ENCODE measurements at places on chromosomes 1 and 21.

DNA sequence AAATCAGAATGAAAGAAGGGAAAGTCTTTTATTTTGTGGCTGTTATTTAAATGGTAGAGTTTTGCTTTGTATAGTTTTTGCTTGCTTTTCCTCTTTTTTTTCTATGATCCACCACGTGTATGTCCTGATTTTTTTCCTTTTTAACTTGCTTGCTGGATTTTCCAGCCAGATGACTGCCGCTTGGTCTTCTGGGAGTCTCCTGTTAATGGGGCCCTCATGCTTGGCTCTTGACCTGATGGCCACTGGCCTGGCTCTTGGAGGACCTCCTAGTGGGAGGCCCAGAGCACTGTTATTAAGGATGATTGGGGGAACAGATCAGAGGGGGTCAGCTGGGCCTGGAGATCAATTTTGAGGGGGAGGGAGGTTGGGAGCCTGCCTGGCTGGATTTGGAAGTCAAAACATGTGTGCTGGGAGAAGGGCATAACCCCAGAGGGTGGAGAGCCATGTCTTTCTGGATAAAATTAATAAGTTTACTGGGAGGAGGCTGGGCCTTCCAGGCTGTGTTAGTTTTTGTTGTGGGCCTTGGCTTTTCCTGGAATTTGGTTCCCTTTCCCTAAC lies 1.2 kb downstream of the FGGY start:
- DNase-seq = no peak

DNA sequence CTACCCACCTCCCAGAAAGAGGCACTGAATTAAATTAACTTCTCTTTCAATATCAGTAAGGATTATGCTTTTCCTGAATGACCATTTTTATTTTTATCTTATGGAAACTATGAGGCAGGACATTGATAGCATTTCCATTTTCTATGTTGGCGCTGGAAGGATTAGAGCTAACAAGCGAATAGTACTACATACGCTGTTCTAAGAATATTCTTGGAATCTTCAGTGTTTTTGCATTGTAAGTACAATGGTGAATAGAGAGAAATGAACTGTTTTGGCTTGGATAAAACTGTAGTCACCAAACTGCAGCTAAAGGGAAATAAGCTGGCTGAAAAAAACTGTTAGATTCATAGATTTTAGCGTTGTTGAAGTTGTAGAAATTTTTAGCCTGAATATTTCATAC lies 779.0 kb upstream of the ADGRL4 start:
- no peak for DNase-seq

GRCh38 chr1:26692793-26693490 lies 2.9 kb upstream of the ARID1A start:
- peak; percentile 90 for DNase-seq

DNA sequence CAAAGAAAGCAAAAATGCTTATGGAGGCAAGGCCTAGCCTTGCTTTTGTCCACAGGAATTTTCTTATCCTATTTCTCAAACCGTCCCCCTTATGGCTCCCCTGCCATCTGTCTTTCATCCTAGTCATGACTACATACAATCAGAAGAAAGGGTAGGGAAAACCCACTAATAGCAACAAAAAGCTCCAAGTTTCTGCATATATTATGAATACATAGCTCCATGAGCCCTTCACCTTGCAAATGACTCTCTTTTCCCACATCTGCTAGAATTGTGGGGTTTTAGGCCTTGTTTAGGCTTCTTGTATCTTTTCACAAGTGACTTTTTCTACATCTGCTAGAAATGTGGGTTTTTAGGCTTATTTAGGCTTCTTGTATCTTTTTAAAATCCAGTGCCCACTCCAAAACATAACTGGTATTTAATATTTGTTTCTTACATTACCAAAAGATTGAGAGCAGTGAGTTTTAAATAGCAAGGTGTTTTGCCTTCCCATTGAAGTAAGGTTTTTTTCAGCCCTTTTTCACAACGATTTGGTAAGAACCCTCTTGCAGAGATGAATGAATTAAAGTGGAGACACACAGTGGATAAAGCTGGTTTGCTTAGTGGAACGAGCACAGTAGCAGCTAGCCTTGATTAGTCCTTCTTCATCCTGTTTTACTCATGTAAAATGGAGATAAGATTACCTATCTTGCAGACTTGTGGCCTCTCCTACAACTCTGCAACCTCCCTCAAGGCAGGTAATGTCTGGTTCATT lies 4.4 kb downstream of the GADD45A start:
- no peak for DNase-seq

DNA sequence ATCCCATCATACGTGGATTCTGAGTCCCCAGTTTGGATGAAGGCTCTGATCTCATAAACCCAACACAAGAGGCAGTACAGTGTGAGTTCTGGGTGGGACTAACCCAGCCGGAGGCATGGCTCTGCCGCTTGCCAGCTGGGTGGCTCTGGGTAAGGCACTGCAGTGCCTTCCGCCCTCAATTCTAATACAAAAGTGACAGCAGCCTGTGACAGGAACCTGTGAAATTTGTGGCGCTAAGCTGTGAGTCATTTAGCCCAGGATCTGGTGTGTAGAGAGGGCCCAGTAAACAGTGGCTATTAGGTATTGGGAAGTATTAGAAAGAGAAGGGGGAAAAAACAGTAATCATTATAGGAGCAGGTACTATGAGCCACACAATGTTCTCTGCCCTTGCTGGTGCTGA lies 23.3 kb downstream of the HSPG2 start:
- DNase-seq = no peak

DNA sequence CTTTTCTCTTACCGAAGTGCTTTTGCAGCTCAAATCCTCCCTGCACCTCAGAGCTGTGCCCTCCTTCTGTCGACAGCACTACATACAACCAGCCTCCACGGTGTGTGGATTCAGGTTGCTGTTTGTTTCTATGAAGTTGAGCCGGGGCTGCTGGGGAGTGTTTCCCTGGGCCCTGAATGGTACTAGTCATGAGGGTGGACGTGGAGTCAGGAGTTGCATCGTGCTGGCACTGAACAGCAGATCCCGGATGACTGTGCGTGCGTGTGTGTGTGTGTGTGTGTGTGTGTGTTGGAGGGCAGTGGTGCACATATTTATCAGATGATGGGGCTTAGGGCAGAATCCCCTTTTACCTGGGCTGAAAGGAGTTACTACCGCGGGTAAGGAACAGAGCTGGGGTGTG lies 47.0 kb downstream of the ACTL8 start:
- no peak for DNase-seq

DNA sequence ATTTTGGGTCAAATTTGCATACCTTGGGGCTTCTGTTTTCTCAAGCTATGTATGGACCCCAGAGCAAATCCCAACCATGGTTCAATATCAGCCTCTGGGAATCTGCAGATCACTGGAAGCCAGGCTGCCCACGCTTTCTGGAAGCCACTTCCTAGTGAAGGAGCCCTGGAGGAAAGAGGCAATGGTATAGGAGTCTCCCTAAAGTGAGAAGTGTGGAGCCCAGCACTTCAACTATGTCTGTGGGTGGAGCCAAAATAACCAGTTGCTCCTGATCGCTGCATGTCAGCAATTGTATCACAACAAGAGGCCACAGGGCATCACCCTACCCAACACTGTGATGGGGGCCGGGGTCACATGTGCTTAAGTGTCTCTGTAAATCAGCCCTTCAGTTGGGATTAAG lies 26.9 kb downstream of the ETS2 start:
- DNase-seq = no peak

- no peak for DNase-seq
Measured at GRCh38 chr1:154910851-154911250, 25.7 kb downstream of the PMVK start.

DNA sequence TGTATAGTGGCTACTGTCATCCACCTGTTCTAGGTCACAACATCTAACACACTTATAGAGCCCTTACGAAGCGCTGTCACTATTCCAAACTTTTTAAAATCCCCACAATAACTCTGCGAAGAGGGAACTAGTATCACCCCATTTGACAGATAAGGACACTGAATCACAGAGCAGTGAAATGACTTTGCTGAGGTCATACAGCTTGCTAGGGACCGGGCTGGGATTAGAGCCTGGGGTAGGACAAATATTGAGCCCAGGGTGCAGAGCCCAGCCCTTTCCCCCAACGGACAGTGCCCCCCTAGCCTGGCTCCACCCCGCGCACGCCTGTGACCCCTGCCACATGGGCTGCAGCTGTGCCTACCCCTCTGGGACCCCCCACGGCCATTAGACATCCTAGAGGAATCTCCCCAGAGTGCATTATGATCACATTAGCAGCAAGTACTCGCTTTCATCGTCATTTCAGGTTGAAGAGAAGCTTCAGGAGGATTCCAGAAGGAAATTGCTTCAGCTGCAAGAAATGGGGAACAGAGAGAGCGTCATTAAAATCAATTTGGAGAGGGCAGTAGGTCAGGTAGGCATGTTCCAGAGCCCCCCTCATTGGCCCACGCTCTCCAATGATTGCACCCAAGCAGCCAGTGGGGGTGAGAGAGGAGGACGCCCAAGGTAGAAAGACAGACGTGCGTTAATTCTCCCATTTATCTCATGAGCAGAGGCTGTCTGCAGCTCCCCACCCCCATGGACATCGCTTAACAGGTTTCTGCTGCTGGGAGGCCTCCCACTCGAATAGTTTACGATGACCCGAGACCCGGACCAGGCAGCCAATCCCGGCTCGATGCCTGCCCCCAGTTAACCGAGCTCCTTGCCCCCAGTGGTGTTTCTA lies 77.2 kb downstream of the FHAD1 start:
- DNase-seq = no peak

GRCh38 chr1:112935461-112936111 lies 20.4 kb downstream of the SLC16A1 start:
- no peak for DNase-seq

GRCh38 chr1:111561328-111561727 lies 57.9 kb upstream of the ADORA3 start:
- no peak for DNase-seq

- DNase-seq = peak; percentile 22
Measured at GRCh38 chr1:91511386-91511785, 10.7 kb downstream of the CDC7 start.

DNA sequence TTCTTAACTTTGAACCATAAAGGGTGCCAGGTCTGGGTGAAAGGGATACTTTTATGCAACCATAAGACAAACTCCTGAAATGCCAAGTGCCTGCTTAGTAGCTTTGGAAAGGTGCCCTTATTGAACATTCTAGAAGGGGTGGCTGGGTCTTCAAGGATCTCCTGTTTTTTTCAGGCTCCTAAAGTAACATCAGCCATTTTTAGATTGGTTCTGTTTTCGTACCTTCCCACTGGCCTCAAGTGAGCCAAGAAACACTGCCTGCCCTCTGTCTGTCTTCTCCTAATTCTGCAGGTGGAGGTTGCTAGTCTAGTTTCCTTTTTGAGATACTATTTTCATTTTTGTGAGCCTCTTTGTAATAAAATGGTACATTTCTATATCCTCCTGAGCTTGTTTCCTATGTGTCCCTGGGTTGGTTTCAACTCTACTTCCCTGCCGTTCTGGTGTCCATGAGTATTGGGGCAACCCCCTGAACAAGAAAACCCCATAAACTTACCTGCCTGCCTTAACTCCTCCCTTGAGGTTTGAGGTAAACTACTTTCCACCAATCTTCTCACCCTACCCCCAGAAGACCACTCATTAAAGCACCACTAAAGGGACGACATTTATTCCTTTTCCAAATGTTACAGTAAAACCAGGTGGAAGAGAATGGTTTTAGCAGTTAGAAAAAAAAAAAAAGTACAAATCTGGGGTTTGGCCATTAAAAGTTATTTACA lies 2.6 kb downstream of the MARCKSL1 start:
- no peak for DNase-seq

DNA sequence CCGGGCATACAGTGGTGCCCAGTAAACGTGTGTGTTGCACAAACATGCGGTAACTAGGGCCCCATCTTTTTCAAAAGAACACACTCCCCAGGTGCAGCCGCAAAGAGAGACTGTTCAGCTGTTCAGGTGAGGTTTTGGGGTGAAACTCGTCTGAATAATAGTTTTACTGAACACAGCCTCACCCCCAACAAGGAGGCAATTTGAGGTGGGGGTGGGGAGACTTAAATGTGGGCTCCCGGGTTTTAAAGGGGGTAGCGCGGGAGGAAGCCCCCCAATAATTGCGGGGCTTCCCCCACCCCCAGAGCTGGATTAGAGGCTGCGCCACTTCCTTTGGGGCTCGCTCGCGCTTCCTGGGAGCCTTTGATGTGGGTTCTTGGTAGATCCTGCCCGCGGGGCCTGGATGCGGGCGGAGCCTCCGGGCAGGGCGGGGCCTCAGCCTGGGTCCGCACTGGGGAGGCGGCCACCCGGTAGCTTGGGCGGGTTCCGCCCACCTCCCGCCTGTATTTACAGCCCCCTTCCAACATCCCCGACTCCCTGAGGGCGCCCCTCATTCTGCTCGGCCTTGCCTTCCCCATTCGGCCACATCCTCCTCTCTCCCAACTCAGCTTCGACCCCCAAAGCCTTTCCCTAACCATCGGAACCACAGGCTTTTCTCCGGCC lies 6.4 kb upstream of the EPHA2 start:
- DNase-seq = no peak

GRCh38 chr1:98766255-98766654 lies 104.7 kb downstream of the SNX7 start:
- DNase-seq = no peak

- peak; percentile 29 for DNase-seq
Measured at GRCh38 chr1:247332623-247333361, 1.1 kb upstream of the ZNF496 start.

DNA sequence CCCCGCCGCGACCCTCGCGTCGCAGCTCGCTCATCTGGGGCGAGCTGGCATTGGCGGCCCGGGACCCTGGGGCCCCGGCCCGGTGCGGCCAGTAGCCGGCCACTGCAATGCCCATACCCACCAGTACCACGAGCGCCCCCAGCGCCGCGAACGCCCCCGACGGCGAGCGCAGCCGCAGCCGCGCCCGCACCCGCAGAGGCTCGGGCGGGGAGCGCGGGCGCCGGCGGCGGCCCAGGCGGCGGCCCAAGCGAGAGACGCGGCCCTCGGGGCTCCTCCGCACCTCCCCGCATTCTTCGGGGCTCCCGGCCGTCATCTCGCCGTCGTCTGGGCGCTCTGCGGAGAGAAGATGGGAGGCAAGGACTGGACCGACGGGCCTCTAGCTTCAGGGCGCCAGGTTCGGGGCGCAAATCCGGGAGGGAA lies 2.2 kb downstream of the TMEM200B start:
- no peak for DNase-seq

GRCh38 chr1:42211224-42211623 lies 46.7 kb upstream of the GUCA2A start:
- no peak for DNase-seq

DNA sequence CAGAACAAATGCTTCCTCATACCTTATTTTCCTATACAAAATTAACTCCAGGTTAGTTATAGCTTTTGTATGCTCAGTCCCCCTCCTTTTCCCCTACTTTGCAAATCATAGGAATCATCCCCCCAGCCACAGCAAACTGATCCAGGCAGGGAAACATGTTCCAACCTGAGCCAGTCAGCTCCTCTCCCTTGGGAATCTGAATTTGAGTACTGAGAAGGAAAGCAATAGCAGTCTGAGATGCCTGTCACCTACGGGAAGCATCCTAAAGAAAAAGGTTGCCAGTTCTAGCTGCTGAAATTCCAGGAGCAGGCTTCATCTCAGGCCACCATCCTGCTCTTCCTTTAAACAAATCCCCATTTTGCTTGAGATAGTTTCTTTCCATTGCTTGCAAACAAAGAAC lies 6.9 kb downstream of the ADSS2 start:
- DNase-seq = no peak

DNA sequence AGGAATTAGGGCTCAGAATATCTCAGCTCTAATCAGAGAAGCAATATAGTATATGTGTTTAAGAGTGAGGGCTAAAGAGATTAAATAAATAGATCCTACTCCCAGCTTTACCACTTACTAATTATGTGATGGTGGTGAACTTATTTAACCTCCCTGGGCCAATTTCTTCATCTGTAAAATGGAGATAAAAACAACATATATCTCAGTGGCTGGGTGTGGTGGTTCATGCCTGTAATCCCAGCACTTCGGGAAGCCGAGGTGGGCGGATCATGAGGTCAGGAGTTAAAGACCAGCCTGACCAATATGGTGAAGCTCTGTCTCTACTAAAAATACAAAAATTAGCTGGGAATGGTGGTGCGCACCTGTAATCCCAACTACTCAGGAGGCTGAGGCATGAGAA lies 135.2 kb downstream of the SLC44A5 start:
- DNase-seq = no peak
